Cerebellar cortex (tissue), 1 donor: ENCODE measurements at places on chromosomes 7 and 10.

GRCh38 chr7:71470830-71471229 is 338.9 kb downstream of the GALNT17 start:
- DNase-seq = no peak

DNA sequence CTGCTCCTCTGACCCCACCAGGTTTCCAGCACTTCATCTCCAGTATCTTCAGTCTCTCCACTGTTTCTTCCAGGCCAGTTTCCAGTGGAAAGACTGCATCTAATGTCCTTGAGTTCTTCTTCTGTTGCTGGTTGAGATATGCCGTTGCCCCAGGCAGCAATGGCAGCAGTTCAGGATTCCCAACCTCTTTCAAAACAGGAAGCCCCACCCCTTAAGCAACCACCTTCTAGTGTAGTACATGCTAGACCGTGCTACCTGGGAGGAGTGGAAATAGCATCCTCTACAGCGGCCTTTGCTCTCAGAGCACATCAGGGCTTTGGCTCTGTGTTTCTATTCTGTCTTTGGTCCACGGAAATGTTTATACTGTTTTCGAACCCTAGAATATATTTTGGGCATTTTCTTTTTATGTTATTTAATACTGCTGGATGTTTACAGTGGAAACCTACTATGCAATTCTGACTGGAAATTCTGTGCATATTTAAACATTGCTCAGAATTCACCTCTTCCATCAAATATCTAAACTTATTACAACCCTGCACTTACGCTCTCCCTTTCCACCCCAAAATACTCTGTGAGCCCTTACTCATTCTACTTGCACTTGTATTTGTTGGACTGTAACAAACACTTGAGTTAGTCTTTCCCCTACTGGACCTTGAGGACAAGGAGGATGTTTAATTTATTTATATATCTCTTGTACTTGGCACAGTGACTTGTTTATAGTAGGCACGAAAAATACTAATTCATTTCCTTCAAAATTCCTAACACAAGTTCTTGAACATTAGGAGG is 8.5 kb upstream of the BPGM start:
- no peak for DNase-seq

GRCh38 chr7:33558549-33559323 is 346.6 kb upstream of the BMPER start:
- no peak for DNase-seq

GRCh38 chr10:76080991-76081390 is 649.6 kb downstream of the LRMDA start:
- DNase-seq = no peak

DNA sequence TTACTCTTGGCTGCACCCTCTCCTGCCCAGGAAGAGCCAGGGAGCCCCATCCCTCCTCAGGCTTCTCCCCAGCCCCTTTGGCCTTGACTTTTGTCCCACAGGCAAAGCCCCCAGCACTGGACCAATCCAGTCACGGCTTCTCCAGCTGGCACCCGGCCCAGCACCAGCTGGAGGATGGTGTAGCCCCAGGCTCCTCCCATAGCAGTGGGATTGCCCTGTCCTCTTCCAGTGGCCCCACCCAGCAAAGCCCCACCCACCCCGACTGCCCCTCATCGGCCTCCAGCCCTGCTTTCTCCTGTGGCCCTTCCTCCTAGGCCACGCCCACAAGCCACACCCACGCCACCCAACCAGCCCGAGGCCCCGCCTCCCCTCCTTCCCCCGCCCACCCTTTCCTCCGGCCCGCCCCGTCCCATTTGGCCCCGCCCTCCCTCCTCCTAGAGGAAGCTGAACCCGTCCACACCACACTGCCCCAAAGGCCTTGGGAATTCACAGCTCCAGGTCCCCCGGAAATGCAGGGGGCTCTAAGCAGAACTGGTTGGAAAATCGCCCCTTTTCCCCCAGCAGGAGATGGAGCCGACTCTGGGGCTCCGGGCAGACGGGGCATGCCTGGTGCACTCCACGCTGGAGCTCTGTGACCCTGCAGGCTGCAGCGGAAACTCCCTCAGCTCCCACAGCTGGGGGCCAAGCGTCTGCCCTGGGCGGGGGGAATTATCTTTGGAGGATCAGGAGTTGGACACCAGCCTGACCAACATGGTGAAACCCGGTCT is 25.2 kb downstream of the GET4 start:
- peak; percentile 58 for DNase-seq

DNA sequence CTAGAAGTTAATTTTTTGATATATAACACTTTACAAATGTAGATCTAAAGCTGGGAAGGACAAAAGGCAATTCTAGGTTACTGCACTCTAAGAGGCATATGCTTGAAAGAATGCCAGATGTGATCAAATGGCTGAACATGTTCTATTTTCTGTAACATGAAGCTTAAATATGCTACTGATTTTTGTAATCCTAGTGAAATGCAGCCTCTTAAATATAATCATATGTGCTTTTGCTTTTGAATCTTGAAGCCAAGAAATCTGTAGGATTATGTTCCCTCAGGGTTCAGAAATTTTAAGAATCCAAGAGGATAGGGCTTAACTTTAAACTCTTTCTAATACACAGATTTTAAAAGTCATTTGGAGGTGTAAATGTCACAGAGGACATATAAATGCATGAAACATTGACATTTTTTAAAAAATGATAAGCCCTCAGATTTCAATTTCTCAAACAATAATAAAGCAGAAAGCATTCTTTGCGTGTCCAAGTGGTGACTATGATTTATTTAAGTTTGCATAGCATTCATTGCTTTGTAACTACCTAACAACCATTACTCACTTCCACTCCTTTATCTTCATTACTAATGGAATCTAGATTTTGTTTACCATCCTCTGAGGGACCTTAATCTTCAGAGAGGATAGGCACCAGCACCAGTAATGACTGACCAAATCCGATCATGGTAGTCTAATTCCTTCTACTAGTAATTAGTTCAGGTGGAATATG is 170.4 kb downstream of the MAGI2 start:
- DNase-seq = no peak

DNA sequence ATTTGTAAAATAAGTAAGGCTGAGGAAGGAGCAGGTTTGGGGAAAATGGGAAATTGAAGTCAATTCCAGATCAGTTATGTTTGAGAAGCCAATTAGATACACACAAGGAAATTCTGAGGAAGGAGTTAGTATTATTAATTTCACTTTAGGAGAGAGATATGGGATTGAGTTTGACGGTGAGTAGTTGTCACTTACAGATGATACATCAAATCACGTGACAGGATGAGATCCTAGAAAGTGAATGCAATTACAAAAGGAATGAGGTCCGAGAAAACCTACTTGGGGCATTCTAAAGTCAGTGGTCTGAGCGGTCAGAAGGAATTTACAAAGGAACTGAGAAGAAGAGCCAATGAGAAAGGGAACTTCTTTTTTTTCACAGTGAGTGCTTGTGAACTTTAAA is 364.3 kb upstream of the TMEM229A start:
- no peak for DNase-seq

DNA sequence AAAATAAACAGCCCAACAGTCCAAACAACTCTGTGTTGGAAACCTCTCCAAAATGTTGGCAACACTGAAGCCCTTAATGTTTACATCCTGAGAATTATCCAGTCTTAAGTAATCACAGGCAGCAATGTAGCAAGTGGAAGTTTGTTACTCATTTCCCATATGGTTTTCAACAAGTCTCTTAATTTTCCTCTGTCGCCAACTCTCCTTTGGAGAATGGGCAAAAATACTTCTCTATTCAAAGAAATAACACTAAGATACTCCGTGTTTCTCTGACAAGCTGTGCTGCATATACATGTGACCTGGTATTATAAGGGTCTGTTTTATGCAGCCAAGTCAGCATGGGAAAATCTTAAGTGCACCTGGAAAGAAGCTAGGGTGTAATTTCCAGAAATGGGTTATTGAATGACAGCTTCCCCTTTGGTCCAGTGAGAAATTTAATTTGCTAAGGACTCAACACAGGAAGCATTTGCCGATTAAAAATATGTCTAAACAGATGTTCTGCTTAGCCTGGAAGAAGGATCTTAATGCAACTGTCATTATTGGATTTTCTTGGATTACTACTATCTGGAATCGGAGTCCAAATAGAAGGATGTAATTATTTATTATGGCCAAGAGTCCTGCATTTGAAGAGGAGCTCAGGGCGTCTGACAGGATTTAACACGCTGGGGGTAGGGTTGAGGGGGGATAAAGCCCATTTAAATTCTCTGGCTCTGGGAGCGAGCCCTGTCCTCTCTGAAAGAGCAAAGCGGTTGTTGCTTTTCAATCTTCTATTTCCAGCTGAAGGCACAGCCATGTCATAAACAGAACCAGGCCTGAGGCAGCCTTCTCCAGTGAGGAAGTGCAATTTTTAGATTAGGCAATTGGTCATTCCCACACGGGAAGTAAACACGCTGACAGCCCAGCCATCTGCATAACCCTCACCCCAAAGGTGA is 73.1 kb downstream of the TLL2 start:
- DNase-seq = no peak

DNA sequence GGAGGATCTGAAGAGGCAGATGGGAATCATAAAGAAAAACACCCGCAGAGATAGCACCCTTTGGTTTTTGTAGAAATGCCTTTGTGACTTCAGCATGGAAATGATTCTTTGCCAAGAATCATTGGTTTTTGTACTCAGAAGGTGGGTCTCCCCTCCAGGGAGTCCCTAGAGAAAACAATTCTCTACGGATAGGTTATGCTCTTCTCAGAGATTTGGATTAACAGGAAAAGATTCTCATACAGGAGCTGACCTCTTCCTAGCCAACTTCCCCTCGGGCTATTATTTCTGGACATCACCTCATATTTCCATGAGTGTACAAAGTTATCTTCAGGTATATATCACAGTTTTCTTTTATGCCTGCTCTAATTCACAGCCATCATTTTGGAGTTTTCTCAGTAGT is 274.2 kb upstream of the HABP2 start:
- no peak for DNase-seq

DNA sequence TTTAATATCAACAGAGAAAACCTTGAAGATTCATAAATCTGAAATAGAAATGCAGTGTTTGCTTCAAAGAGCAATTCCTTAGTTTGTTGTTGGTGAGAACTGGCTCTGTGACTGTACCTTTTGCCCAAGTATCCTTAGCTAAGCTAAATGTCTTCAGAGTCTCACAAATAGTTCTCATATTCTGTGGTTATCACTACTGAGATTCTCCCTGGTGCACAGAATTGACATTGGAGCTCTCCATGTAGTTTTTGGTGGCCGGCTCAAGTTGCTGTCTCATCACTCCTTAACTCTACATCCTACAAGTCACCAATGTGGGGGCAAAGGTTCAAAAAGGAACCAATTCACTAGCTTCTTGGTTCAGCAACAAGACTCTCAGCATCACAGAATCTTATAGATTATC is 780.3 kb downstream of the LRMDA start:
- no peak for DNase-seq

- DNase-seq = no peak
Observed at GRCh38 chr10:78745441-78745840, 323.3 kb upstream of the ZMIZ1 start.

GRCh38 chr7:149109969-149110368 is 16.2 kb downstream of the ZNF425 start:
- DNase-seq = no peak

DNA sequence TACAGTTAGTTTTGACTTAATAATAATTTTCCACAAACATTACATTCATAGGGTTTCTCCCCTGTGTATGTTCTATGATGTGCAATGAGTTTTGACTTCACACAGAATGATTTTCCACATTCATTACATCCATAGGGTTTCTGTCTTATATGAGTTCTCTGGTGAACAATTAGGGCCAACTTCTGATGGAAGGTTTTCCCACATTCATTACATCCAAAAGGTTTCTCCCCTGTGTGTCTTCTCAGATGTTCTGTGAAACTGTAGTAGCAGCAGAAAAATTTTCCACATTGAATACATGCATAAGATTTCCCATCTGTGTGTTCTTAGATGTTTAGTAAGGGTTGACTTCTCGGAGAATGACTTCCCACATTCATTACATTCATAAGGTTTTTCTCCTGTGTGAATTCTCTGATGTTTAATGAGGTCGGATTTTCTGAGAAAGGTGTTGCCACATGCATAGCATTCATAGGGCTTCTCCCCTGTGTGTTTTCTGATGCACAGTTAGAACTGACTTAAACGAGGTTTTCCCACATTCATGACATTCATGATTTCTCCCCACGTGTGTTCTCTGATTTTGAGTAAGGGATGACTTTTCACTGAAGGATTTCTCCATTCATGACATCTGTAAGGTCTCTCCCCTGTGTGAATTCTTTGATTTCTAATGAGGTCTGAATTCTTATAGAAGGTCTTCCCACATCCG is 118.5 kb downstream of the ZNF33B start:
- no peak for DNase-seq

GRCh38 chr10:60575105-60575504 is 185.4 kb upstream of the ANK3 start:
- DNase-seq = no peak

DNA sequence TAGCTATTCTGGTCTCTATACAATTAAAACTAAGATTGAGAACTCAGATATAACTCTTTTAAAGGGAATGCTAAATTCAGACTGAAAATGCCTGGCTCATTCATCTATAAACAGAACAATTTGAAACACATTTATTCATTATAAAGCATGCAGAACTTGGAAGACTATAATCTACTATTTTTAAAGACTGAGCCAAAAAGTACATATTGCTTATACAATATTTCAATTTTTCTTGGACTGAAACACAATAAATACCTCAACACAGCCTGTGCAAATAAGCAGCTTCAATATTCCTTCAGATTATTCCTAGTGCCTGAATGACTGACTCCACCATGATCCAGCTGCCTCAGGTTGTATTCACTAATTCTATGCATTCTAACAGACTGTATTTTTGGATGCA is 15.5 kb upstream of the PHYH start:
- no peak for DNase-seq

DNA sequence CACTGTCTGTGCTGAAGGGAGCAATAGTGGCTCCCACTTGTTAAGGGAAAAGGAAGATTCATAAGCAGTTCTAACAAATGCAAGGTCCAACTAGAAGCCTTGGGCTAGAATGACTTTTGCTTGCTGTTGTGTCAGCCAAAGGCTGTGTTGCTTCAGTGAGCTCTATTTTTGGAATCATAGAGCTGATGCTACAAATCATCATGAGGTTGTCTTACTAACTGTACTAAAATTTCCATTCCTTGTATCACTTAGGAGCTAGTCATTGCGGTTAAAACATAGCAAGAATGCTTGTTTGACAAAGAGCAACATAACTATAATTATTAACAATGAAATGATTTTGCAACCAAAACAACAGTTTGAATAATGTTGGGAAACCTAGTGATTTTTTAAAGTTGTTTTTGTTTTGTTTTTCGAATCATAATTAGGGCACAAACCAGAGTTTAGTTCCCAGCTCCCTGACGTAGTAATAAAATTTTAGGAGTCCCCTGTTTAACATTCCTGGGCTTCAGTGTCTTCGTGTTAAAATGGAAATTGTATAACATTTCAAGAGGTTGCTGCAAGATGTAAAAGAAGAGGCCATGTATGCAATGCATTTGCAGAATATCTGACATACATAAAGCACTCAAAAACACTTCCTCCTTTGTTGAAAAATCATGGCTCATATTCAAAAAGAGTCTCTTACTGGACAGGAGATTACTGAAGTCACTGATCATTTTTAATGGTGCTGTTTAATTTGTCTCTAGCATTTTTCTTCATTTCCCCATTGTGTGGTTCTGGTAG is 183.4 kb downstream of the MACC1 start:
- no peak for DNase-seq
